ENCODE measurements at places on chromosomes 16 and 17.

- DNase-seq: no peak
These were observed 31.9 kb downstream of the POLR2A start for GRCh38 chr17:7515911-7516610.

DNA sequence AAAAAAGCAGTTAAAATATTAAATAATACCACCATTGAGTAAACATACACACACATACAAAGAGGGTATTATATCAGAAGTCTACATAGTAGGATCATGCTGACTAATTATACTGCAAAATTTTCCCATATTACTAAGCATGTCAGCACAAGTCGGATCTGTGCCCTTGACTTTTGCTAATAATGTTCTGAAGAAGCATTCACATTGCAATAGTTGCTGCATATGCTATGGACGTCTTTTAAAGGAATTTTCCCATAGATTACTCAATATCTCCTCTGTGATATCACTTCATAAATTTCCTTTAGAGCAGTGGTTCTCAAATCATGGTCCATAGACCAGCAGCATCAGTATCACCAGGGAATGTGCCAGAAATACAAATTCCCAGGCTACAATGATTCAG lies 110.9 kb upstream of the NUDT7 start:
- DNase-seq: no peak

DNA sequence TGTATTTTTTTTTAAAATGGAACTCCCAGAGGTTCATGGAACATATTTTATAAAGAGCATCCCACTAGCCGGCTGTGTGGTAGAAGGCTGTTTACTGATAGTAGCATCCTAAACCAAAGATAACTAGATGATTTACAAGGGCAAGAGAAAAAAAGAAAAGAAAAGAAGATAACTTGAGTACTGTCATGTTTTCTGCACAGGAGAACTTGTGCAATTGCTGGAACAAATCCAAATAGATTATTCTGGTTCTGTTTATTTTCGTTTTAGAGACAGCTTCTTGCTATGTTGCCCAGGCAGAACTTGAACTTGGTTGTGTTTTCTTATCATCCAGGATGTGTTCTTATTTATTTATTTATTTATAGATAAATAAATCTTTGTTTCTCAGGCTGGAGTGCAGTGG lies 20.9 kb upstream of the PPM1D start:
- no peak for DNase-seq

DNA sequence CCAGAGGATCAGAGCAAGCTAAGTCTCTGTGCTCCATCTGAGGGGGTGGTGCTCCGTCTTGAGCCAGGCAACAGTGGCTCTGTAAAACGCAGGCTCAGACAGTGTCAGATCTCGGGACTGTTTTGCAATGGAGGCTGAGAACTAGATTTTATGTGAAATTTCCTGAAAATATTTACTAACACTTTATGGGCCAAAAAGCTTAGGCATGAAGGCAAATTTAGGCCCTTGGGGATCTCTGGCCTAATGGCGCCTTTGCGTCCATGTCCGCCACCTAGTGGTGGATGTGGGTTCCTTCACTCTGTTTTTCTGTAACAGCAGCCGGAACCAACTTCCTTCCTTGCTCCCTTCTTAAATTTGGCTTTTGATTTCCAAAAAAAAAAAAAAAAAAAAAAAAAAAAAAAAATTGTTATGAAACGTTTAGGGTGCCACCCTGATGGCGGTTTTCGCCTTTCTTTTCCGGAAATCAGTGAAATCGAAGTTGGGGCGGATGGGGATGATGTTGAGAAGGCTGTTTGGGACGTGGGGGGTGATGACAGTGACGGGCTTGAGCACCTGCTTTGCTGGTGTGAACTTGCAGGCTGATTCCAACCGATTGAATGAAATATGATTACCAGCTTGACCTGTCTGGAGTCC lies 14.0 kb upstream of the ELAC2 start:
- no peak for DNase-seq

DNA sequence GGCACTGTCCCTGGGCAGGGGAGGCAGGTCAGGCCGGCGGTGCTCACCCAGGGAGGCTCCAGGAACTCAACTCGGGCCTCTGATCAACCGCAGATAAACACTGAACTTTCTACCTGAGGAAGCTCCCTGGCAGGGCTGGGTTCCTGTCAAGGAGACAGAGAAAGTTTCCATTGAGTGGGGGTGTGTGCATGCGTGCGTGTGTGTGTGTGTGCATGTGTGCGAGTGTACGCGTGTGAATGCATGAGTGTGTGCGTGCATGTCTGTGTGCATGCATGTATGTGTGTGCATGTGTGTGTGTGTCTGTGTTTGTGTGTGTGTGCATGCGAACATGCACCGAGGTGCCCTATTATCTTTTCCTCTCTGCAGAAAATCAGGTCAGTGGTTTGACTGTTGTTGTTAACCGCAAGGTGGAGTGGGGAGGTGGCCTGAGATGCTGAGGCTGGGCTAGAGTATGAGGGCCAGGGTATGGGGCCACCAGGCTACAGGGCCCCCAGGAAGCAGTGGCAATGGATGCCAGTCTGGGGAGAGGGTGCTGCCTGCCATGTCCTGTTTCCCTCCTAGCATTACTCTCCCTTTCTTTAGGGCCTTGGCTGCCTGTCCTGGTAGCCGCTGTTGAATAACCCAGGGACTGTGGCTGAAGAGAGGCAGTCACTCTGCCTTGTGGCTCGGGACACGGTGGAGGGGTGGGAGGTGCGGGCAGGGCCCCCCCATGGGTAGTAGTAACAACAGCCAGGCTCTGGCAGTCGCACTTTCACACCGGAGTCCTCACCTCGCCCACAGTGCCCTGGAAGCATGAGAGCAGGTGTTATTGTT lies 24.0 kb downstream of the CCR7 start:
- no peak for DNase-seq

DNA sequence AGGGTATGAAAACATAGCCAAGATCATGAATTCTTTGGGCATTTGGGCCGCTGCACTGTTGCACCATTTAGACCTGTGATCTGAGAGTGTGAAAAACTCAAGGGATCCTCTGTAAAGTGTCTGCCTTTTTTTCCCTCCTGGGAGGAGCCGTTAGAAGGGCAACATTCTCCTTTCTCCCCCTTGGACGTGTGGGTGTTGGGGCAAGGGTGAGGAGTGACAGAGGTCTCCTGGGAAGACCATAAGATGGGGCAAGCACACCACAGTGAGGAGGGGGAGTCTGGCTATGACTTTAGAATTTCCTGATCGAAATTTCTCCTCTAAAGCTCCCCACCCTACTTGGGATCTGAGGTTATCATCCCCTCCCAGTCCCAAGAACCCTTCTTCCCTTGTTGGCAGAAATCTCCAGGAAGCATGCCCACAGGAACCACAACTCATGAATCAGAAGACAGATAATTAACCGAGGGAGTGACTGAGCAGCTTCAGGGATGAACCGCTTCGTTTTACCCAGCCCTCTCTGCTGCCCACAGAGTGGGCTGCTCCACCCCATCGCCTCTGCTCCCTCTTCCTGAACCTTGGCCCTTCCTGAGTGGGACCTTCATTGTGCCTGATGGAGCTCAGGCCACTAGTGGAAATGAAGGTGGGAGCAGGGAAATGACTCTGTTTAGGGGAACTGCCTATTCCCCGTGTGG lies 4.2 kb downstream of the ITGB3 start:
- DNase-seq: no peak

GRCh38 chr16:76441876-76442275 lies 164.7 kb downstream of the CNTNAP4 start:
- no peak for DNase-seq

GRCh38 chr17:79164913-79165695 lies 90.5 kb downstream of the ENGASE start:
- no peak for DNase-seq

GRCh38 chr17:63120406-63120805 lies 154.4 kb downstream of the TANC2 start:
- no peak for DNase-seq

Measured in NCI-H187 (cell line).